ENCODE measurements at places on chromosomes 6 and 20.

- DNase-seq, result no peak
Observed at GRCh38 chr6:37673436-37673835, 24.2 kb downstream of the MDGA1 start.

GRCh38 chr6:38057994-38058393, 238.5 kb downstream of the ZFAND3 start:
- no peak for DNase-seq

DNA sequence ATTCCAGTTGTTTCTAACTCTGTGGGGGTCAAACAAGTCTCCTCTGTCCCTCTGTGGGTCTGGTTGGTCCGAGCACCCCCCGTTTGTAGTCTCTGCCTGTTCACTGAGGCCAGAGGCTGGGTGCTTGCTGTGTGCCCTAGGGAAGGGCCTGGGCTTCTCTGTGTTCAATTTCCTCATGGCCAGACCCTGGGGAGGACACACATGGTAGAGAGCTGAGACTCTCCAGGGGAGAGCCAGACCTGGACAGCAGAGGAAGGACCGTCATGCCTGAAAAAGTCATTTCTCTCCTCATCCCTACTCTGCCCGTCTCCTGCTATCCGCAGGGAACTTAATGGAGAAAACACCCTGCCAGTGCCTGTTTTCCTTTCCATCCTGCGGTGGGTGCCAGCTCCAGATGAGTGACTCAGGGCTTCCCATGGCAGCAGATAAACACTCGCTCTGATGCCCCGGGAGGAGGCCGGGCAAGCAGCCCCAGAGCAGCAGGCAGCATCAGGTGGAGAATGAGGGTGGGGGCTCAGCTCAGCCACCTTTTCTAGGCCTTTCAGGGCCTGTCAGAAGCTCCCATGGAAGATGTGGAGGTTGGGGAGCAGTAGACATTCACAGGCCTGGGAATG, 51.9 kb downstream of the SNAI1 start:
- DNase-seq, result no peak

DNA sequence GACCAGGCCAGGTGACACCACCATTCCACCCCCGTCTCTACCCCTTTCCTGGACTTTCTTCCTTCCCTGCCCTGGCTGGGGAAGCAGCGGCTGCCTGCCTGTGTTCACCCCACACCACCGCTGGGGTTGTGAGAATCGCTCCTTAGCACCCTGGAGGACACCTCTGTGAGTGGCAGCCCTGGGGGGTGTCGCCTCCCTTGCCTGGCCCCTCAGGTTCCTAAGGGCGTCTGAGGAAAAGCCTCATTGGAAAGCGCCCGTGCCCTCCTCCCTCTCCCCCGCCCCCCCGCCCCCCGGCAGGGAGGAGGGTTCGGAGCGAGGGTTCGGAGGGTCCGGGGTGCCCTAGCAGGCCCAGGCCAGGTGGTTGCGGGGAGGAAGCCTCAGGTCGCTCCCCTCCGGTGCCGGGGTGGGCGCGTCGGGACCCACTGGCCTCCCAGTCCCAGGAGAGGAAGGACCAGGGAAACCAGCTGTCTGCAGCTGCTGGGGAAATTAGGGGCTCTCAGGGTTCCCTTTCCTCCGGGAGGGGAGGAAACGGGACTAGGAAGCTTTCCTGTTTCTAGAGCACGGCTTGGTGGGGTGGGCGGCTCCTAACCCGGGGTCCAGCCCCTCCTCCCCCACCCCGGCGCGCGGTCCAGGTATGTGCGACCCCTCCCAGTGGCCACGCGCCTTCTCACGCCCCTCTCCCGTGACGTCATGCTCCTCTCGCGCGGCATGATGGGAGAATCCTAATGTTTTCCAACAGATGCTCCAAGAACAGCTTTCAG, at the start of gene PHACTR3:
PHACTR3 (plus strand) TSS at position 760 of the 761 bp plus-strand sequence. CDS start 475 bp downstream, outside the sequence.
- no peak for DNase-seq

DNA sequence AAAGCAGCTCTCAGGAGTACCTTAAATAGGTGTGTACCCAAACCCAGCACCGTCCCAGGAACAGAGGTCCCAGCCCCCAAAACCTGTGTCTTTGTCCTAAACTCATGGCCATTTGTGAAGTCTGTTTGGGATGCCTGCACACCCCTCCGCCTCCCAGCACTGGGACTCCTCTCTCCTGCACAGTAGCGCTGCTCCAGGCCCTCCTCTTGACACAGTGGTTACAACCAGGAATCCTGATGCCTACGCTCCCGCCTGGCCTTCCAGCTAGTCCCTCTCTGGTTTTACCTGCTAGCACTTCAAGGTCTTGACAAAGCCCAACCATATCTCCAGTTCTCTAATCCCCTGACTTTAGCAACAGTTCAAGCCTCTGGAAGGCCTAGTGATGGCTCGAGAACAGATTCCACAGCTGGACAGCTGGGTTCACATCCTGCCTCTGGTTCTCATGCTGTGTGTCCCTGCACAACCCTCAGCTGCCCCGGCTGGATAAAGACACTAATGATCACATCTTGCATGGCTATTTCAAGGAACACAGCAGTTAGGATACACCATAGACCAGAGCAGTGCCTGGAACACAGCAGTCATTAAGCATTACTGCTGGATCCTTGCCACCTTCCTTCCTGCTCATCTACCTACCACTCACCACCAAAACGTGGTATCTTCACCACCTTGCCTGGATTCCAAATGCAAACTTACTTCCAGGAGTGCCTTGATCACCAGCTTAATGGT, 5.6 kb downstream of the PSMA7 start:
- DNase-seq, result no peak

- no peak for DNase-seq
Observed at GRCh38 chr20:22584522-22584921, at the start of gene FOXA2. TSS of gene FOXA2 (minus strand) at chr20:22584572. CDS start at chr20:22584278, 294 bp downstream.

All from left forelimb (tissue), 1 donor.